ENCODE measurements at places on chromosomes 2 and 18. TPM values are rescaled to one million over a fixed set of nuclear protein-coding genes. Genes with fewer than 3 reads are reported as not detected.

DNA sequence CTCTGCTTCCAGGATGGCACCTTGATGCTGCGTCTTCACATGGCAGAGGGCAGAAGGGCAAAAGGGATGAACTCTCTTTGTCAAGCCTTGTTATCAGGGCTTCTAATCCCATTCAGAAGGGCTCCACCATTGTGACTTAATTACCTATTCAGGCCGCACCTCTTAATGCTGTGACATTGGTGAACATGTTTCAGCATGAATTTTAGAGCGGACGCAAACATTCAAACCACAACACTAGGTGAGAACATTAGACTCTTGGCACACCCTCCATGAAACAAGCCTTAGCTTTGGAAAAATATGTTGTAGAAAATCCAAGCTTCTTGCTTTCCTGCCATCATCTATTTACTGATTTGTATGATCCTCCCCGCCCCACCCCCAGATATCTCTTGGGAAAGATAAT lies 17.9 kb downstream of the DAW1 start:
- DNase-seq, result no peak

DNA sequence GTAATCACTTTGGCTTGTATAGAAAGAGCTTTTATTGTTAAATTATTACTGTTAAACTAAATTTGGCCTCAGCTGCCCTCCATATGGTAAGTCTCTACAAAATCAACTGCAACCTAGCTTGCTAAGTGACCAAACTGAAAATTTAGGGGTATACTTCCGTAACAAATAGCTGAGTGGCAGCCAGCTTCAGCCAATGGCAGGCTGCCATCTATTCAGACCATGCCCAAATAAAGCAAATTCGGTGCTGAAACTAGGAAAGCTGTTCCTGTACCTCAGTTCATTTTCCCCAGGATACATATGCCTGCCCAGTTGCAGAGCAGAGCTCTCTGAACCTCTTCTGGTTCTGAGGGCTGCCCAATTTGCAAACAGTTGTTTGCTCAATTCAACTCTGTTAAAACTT lies 94.8 kb downstream of the EML6 start:
- DNase-seq, result no peak

DNA sequence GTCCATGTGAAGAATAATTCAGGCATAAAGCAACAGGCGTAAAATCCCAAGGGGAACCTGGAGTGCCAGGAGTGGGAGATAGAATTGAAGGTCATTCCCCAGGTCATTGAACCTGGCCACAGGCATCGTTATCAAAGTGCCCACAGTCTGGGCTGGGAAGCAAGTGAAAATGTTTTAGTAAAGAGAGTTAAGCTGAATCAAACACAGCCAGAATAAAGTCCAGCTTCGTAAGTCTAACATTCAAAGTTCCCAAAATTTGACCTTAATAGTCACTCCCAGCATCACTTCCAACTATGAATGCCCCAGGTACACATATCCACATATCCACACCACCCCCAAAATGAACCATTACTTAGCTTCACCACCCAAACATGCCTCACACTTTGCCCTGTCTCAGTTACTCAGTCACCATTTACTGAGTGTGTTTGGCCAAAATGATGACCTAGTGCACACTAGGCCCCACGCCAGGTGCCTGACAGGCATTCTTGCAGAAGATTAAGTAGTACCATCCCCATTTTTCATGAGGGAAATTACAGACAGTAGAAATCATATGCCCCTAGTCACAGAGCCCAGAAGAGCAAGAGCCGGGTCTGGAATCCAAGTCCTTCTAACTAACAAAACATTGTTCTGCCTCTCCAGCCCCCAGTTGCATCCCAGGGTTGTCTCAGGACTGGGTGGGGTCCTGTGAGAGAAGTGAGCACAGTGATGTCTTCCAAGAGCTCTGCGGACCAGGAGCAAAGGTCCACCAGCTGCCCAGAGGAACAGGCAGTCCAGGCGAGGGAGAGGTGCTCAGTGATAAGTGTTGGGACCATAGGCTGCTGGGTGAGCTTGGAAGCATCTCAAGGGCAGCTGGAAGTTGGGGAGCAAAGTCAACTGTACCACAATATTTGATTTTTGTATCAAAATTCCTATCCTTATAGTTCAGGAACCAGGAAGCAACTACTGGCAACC lies 65.2 kb upstream of the MYCN start:
- DNase-seq, result no peak

DNA sequence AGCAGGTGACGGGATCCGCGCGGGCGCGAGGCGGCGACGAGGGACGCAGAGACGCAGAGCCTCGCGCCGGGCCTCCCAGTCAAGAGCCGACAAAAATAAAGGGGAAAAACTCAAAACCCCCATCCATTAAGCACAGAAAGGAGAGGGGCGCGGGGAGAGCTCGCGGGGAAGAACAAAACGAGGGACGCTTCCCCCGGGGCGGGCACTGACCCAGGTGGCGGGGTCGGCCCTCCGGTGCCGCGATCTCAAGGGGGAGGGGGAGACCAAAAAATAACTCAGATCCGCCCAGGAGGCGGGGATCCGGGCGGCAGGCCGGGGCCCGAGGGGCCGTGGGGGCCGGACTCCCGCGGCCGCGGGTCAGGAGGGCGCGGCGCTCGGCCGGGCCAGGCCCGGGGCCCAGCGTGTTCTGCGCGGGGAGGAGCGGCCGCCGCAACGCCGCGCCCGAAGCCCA lies 597 bp downstream of the RNF103 start:
- DNase-seq, result peak; percentile 43

GRCh38 chr2:219184121-219184520 lies 6.0 kb downstream of the RETREG2 start:
- DNase-seq, result no peak

- peak; percentile 16 for DNase-seq
These were observed 847 bp downstream of the SERPINE2 start for GRCh38 chr2:224038049-224038829.

DNA sequence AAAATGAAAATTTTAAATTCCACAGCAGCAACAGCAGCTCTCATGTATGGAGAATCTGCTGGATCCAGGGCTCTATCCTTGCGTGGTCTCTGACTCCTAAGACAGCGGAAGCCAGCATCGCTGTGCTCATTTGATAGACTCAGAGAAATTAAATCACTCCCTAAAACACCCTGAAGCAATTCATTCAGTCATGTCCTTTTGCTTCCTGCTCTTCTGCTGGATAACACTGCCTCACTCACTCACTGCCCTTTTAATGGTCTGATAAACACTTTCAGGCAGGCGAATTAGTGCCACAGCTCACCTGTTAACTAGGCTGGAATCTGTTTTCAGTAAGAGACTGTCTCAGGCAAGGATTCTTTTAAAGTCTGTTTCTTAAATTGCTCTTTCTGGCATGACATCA lies 10.0 kb downstream of the WIPF1 start:
- no peak for DNase-seq

- DNase-seq, result no peak
These were observed 331.9 kb downstream of the MYCN start for GRCh38 chr2:16272038-16272788.

DNA sequence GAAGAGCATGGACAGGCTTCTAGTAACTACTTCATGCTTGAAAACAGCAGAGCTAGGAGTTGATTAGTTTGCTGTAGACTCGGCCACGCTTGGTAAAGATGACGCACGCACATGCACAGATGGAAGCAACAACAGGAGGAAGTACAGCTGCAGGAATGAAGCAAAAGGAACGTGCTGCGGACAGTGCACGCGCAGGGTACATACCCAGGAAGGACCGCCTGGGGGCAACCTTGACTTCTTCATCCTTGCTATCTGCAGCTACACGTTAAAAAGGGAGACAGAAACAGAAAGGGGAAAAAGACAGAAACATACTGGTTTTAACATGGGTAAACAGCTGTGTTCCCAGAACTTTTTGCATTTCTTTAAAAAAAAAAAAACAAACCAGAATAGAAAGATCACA lies 17.7 kb downstream of the SLC66A2 start:
- DNase-seq, result no peak

DNA sequence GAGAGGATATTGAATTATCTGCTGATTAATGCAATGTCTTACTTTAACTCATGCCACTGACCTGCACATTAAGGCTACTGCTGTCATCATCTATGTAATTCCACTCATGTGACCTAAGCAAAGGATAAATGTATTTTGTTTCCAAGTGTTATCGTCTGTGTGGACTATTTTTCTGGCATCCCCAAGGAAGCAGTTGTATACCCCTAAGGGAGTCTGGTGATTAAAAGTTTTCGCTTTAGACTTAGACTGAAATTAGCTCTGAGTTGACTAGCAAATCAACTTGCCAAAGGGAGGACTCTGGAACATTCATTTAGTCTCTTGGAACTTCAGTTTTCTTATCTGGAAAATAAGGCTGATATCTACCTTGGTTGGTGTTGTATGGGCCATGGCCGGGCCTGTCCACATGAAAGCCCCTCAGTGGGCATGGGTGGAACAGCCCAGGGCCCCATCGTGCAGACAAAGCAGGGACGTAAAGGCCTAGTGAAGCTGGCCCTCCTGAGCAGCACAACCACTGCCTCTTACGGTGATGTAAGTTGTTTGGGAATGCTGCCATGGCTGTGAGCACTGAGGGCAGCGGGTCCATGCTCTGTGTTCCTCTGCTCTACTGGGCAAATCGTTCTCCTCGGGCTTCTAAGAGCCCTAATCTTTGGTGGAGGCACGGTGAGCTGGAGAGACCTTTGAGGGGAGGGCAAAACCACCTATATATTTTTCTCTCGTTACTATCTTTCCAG lies 144.4 kb upstream of the RNF152 start:
- DNase-seq, result no peak

Gene SGO2
- 20.5 TPM for total RNA-seq

Gene FAM161A
- total RNA-seq, result 5.9 TPM

Gene AKAIN1
- total RNA-seq, result not detected

Gene TSGA10
- total RNA-seq, result 2.7 TPM

Gene LBX2
- total RNA-seq, result 3.8 TPM

Gene PPP1CB
- total RNA-seq, result 157 TPM

Gene LIPG
- 96.2 TPM for total RNA-seq

Data from endothelial cell of umbilical vein (primary cell).